ENCODE measurements at places on chromosomes 3 and 15.

DNA sequence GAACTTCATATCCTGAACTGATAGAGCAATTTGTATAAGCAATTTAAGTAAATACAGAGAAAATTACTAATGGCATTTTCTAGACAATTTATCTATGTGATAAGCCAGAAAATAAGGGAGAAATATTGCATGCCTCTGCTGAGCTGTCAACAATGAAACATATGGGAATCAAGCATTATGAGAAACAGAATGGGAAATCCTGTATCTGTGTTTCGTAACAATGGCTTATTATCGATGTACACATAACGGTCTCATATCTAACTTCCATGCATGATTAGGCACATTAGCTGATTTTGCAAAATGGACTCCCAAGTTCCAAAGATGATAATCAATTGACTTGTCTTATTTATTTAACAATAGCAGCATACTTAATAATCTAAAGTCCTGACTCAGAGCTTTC, 30.4 kb upstream of the KCNMB2 start:
- no peak for DNase-seq

GRCh38 chr15:92603743-92604470, 51.7 kb downstream of the FAM174B start:
- no peak for DNase-seq

DNA sequence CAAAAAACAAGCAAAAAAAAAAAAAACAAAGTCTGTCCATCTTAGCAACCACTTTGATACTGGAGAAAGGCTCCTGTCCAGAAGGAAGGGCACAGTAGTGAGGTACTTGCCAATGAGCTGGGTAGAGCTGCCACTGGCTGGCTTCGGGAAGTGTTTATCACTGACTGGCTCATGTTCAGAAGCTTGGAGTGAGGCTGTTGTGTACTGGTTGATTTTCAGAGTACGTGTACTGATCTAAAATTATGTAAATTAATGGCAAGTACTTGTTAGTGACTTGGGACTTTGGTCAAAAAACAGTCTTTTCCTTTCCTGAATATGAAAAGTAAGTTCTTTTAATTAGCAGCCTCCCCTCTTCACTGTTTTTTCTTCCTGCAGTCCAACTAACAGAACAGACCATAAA, 979 bp upstream of the ZNF621 start:
- DNase-seq, result no peak

GRCh38 chr15:25092661-25093060, 137.9 kb downstream of the SNRPN start:
- no peak for DNase-seq

DNA sequence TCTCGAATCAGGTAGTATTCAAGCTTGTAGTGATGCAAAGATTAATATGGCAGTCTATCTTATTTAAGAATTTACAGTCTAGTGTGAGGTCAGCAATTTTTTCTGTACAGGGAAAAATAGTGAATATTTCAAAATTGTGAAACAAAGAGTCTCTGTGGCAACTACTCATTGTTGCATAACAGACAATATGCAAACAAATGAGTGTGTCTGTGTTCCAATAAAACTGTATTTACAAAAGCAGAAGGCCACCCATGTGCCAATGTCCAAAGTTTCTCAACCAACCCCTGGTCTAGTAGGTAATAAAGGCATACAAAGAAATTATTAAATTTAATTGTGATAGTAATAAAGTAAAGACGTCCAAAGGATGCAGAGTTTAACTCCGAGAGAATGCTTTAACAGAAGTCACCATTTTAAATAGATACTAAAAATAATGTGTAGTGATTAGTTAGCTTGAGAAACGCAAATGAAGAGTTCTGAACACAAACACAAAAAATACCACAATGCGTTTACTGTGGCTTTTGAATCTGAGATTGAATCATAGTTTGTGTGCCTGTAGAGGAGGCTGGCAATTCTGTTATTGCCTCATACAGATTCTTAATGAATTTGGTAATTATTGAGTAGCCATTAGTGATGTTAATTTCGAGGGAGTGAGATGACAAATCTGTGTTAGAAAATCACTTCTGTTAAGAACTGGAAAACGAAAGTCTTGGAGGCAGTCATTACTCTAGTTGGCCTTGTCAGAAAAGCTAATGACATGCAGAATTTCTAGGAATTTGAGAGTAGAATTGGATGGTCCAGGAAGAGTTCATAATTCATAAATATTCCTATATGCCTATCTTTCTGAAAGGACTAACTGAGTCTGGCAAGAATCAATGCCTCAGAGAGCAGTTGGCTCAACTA, 48.7 kb downstream of the CADM2 start:
- no peak for DNase-seq

- DNase-seq, result no peak
Observed at GRCh38 chr3:17775073-17775472, 32.6 kb upstream of the TBC1D5 start.

DNA sequence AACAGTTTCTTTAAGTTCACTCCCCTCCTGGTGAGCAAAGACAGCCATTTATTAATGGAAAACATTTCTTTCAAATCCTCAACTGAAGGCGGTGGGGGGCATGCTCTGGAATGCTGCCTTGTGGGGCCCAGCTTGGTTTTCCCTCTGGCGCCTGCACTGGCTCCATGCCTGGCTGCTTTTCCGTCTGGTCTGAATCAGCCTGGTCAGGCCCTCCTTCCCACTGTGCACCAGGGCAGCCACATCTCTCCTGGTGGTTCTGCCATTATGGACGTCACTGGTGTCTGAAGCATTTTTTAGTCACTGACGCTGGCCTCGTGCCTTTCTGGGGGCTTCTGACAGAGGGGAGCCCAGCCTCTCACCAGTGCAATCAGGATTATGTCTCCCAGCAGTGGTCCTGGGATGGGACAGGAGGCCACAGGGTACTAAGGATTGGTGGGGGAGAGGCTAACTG, 57.6 kb upstream of the APEH start:
- no peak for DNase-seq

DNA sequence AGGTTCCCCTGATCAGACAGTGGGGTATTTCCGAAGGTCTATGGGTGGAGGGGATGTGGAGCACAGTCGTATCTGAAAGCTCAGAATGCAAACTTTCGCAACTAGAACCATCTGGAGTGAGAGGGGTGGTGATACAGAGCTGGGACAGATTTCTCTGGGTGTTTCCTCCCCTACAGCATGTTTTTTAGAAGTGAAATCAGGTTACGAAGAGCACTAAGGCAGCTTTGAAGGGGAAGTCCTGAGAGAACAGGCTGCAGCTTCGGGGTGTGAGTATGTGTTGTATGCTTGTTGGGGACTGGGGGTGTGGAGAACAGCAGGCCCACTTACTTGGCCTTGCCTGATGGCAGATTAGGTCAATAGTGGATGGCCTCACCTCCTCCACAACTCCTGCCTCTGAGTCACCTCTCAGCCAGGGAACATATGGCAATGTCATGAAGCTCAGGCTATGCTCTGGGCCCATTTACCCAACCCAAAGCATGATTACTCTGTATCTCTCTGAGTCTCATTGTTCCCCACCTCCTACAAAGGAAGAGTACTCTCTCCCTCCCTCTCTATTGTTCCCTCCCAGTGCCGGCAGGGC, 107.2 kb upstream of the RASGRP1 start:
- no peak for DNase-seq

- peak; percentile 24 for DNase-seq
Observed at GRCh38 chr15:69058830-69059556, 44.5 kb downstream of the NOX5 start.

- no peak for DNase-seq
Observed at GRCh38 chr15:89967881-89968280, 33.2 kb upstream of the ZNF710 start.

Data from GOT3 (cell line).